ENCODE measurements at places on chromosomes 16 and 17. TPM values are rescaled to one million over a fixed set of nuclear protein-coding genes. Genes with fewer than 3 reads are reported as not detected.

XAF1 gene
- 0.25 TPM for total RNA-seq

CCL22 gene
- total RNA-seq = 0.66 TPM

MAPT gene
- total RNA-seq = 37.5 TPM

CHST6 gene
- 17.9 TPM for total RNA-seq

RANBP10 gene
- 16.9 TPM for total RNA-seq

SARM1 gene
- total RNA-seq = 1.3 TPM

GRCh38 chr16:49638673-49639610, 217.0 kb downstream of the ZNF423 start:
- no peak overlapping the region for H3K4me3 ChIP-seq
- 0 out of 2 replicates have a peak, but pooled peaks cover 4% of the 10 kb centered on the region for H3K4me1 ChIP-seq
- no peaks in the 10 kb centered on the region for H3K27me3 ChIP-seq
- H3K36me3 ChIP-seq = no peaks in the 10 kb centered on the region
- H3K27ac ChIP-seq = no peak overlapping the region

- no peak for DNase-seq
- no peaks in the 10 kb centered on the region for H3K27me3 ChIP-seq
- H3K4me1 ChIP-seq = peaks cover 46% of the 10 kb centered on the region
- no peak overlapping the region for H3K27ac ChIP-seq
Observed at GRCh38 chr16:57279780-57280638, 4.5 kb downstream of the PLLP start.

GRCh38 chr17:15998031-15998562, 1.4 kb downstream of the ZSWIM7 start:
- no peaks in the 10 kb centered on the region for H3K27me3 ChIP-seq
- no peak for DNase-seq
- H3K4me3 ChIP-seq = peak overlapping the region; percentile 84

GRCh38 chr17:10091046-10091445, 107.4 kb downstream of the GAS7 start:
- no peak overlapping the region for H3K4me3 ChIP-seq
- no peak for DNase-seq
- H3K27me3 ChIP-seq = peaks cover 11% of the 10 kb centered on the region
- H3K4me1 ChIP-seq = peaks cover 18% of the 10 kb centered on the region

GRCh38 chr17:16950488-16950887, 21.4 kb downstream of the TNFRSF13B start:
- no peaks in the 10 kb centered on the region for H3K36me3 ChIP-seq
- H3K4me3 ChIP-seq = no peak overlapping the region
- no peak for DNase-seq
- H3K27ac ChIP-seq = no peak overlapping the region

GRCh38 chr16:69917739-69918138, 33.4 kb upstream of the CLEC18A start:
- H3K4me3 ChIP-seq = no peak overlapping the region
- no peaks in the 10 kb centered on the region for H3K27me3 ChIP-seq
- DNase-seq = no peak
- H3K27ac ChIP-seq = no peak overlapping the region
- peaks cover 11% of the 10 kb centered on the region for H3K4me1 ChIP-seq
- no peaks in the 10 kb centered on the region for H3K36me3 ChIP-seq

DNA sequence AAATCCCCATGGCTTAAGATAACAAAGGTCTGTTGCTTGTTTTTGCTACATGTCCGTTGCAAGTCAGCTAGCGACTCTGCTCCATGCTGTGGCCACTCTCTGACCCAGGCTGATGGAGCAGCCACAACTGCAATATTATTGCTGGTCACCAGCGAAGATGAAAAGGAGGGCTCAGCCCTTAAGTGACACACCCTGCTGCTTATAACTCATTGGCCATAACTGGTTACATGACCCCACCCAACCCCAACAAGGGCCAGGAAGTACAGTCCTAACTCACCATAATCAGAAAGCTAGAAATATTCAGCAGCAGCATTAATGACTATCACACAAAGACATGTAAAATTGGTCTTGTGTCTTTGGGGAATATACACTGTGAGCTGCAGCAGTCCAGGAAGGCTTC, 224.3 kb downstream of the SOX9 start:
- H3K4me1 ChIP-seq = peaks cover 11% of the 10 kb centered on the region
- H3K27ac ChIP-seq = no peak overlapping the region
- no peak for DNase-seq
- H3K4me3 ChIP-seq = no peak overlapping the region
- no peaks in the 10 kb centered on the region for H3K36me3 ChIP-seq

DNA sequence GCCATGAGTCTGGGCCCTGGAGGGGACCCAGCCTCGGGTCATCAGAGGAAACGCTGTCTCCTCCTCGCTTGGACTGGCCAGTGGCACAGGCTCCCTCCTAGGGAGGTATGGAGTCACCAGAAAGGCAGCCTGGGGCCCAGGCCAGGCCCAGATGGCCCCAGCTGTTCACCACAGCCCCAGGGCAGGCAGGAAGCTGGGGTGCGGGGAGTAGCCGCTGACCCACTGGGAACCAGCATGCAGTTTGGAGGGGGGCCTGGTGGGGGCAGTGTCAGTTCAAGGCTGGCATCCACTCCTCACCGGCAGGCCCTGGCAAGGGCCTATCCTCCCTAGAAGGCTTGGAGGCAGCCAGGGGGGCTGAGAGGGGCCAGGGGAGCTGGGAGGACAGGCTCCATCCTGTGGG, 48.8 kb downstream of the SDK2 start:
- no peak for DNase-seq
- H3K4me3 ChIP-seq = no peak overlapping the region
- no peaks in the 10 kb centered on the region for H3K27me3 ChIP-seq
- no peaks in the 10 kb centered on the region for H3K36me3 ChIP-seq

DNA sequence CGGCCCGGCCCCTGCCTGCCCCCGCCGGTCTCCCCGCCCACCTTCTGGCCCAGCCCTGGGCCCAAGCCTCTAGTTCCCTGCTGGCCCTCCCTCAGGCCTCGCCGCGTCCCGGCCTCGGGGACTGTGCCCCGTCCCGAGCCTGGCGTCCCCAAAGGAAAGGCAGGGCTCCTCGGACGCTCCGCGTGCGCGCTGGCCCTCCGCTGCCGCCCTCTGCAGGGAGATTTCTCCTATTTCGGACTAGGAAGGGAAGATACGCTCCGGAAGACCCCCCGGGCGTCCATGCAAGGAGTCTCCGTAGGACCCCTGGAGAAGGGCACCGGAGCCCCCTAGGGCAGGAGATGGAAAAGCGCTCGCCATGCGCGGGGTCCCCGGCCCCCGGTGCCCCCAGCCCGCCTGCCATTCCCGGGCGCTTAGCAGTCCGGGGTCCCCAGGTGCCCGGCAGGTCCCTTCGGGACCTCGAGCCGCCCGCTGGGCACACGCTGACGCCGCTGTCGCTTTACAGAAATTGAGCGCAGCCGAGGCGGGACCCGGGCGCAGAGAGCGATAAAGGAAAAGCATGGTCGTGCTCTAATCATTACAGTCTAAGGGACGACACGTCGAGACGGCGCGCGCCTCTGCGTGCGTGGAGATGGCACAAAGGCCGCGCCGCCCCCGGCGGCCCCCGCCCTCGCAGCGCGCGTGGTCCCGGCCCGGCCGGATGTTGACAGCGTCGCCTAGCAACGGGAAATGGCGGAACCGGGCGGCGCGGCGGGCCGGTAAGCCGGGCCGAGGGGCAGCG, at the start of gene CCDC40:
Gene CCDC40 (plus strand): TSS at position 706 of the 778 bp plus-strand sequence. CDS start 21 bp downstream, at position 727.
- H3K36me3 ChIP-seq = no peaks in the 10 kb centered on the region
- peak; percentile 50 for DNase-seq
- H3K27me3 ChIP-seq = no peaks in the 10 kb centered on the region
- H3K27ac ChIP-seq = peak within 1 kb of the TSS; percentile 75
- peak within 1 kb of the TSS; percentile 93 for H3K4me3 ChIP-seq
- peaks cover 20% of the 10 kb centered on the region for H3K4me1 ChIP-seq

DNA sequence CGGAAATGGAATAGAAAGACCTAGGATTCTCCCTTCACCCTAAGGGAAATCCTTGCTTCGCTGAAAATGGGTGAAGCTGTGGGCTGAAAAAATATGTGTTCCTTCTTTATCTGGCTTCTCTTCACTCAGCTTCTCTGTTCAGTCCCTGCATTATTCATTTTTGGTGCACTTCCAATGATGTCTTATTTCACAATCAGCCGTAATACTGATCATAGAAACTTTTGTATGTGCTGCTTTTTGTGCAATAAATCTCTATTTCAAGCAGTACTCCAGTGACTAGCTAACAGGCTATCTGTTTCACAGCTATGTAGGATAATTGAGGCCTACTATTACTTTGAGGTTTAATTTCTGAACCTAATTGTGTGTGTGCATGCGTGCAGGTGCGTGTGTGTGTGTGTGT, 144.6 kb downstream of the FOXL1 start:
- DNase-seq = no peak
- H3K36me3 ChIP-seq = no peaks in the 10 kb centered on the region
- H3K27me3 ChIP-seq = peaks cover 27% of the 10 kb centered on the region

GRCh38 chr16:83147244-83147643, 520.5 kb downstream of the CDH13 start:
- H3K4me1 ChIP-seq = no peaks in the 10 kb centered on the region
- DNase-seq = no peak
- H3K27me3 ChIP-seq = no peaks in the 10 kb centered on the region
- no peak overlapping the region for H3K27ac ChIP-seq
- H3K4me3 ChIP-seq = no peak overlapping the region

GRCh38 chr17:73325527-73325842, 13.7 kb upstream of the CDC42EP4 start:
- no peaks in the 10 kb centered on the region for H3K4me1 ChIP-seq
- H3K36me3 ChIP-seq = no peaks in the 10 kb centered on the region
- no peak overlapping the region for H3K27ac ChIP-seq
- DNase-seq = no peak
- no peak overlapping the region for H3K4me3 ChIP-seq

- no peak for DNase-seq
- no peak overlapping the region for H3K27ac ChIP-seq
- H3K4me1 ChIP-seq = peaks cover 16% of the 10 kb centered on the region
- no peaks in the 10 kb centered on the region for H3K27me3 ChIP-seq
Observed at GRCh38 chr17:47204722-47205418, 4.3 kb upstream of the MYL4 start.

DNA sequence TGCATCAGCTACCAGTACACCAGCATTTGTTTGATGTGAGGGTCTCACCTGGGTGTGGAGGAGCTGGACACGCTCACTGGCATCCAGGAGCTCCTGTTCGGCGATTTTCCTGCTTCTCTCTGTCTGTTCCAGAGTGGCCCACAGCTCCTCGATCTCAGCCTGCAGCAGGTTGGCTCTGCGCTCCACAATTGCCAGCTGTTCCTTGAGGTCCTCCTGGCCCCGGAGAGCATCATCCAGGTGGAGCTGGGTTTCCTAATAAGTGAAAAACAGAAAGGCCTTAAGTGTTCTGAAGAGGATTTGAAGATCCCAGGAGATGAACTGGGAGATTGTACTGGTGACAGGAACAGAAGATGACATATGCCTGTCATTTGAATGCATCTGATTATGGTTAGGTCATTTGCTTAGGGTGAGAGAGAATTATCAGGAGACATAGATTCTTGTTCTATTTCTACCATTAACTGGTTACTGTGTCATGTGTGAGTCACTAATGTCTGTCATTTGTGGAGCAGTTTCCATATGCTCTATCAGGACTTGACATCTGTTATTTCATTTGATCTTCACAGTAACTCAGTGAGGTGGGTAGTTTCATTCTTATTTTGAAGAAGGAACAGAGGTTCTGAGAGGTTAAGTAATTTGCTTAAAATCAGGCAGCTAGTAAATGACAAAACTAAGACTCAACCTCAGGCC, 21.5 kb upstream of the MYH13 start:
- no peaks in the 10 kb centered on the region for H3K36me3 ChIP-seq
- no peak overlapping the region for H3K4me3 ChIP-seq
- H3K27ac ChIP-seq = no peak overlapping the region
- H3K27me3 ChIP-seq = peaks cover 4% of the 10 kb centered on the region
- no peaks in the 10 kb centered on the region for H3K4me1 ChIP-seq

- H3K4me3 ChIP-seq = no peak overlapping the region
- H3K27me3 ChIP-seq = no peaks in the 10 kb centered on the region
- H3K4me1 ChIP-seq = peaks cover 8% of the 10 kb centered on the region
- no peak for DNase-seq
Observed at GRCh38 chr17:8806926-8807550, 7.9 kb upstream of the MFSD6L start.

DNA sequence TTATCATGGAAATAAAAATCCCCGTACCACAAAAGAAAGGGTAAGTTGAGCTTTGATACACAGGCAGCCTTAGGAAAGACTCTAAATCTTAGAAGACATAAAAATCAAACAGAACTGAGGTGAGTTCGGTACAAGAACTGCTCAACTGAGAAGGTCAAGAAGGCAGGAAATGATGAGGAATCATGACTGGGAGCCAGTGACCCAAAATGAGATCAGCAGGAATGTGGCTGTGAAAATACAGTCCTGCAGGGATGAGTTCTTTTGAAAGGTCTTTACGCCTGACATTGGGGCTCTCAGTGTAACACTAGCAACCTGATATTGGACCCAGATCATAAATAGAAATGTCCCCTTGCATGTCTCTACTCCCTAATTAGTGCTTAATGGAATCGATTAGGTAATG, 56.3 kb upstream of the CDH11 start:
- H3K36me3 ChIP-seq = no peaks in the 10 kb centered on the region
- H3K27me3 ChIP-seq = no peaks in the 10 kb centered on the region

DNA sequence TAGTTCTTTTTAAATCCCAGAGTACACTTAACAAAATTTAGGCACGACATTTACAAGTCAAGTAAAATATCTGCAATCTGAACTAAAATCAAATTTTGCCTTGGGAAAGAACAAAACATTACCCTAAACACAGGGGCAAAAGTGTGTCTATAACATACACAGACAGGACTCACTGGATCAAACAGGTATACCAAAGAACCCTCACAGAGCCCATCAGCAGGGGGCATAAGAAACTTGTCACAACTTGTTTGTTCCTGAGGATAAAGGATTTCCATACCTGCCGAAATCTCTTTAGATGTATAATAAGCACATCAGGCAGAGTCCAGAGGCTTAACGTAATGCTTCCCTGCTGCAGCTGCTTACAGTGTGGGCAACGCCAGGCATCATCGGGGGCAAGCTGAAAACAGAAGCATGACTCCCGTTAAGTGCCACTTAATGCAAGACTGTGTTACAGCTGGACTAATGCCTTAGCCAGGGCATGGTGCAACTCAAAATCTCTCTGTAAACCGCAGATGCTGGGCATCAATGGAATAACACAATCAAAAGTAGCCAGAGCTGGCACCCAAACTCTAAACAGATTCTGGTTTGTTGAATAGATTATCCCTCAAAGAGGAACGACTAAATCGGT, 67.0 kb downstream of the USP31 start:
- DNase-seq = no peak
- H3K36me3 ChIP-seq = peaks cover 2% of the 10 kb centered on the region
- H3K27ac ChIP-seq = no peak overlapping the region

- no peak for DNase-seq
- no peaks in the 10 kb centered on the region for H3K27me3 ChIP-seq
- H3K4me3 ChIP-seq = no peak overlapping the region
- no peaks in the 10 kb centered on the region for H3K4me1 ChIP-seq
- H3K27ac ChIP-seq = no peak overlapping the region
- H3K36me3 ChIP-seq = no peaks in the 10 kb centered on the region
Observed at GRCh38 chr16:63921737-63922295, 1200.0 kb downstream of the CDH11 start.

DNA sequence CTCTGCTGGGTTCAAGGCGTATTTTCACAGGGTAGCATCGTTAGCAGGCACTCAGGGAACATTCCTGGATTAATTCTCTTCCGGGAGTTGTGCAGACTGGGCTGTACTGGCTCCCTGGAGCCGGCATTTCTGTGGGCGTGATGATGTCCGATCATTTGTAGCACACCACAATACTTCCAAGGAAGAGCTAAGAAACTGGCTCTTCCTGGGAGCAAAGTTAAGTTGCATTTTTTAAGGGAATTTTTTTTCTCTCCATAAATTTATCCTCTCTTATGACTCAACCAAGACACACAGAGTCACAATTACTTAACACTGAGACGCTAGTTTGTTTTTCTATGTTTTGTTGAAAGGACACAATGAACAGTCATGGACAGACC, 211.6 kb upstream of the FOXF1 start:
- peaks cover 39% of the 10 kb centered on the region for H3K27me3 ChIP-seq
- no peak overlapping the region for H3K4me3 ChIP-seq
- DNase-seq = no peak
- H3K36me3 ChIP-seq = no peaks in the 10 kb centered on the region
- H3K27ac ChIP-seq = no peak overlapping the region

Data from HCT116 (cell line).